ENCODE measurements at places on chromosomes 5 and 9.
A peak's percentile ranks its signal among the peaks of the same experiment; 100 is the strongest.

DNA sequence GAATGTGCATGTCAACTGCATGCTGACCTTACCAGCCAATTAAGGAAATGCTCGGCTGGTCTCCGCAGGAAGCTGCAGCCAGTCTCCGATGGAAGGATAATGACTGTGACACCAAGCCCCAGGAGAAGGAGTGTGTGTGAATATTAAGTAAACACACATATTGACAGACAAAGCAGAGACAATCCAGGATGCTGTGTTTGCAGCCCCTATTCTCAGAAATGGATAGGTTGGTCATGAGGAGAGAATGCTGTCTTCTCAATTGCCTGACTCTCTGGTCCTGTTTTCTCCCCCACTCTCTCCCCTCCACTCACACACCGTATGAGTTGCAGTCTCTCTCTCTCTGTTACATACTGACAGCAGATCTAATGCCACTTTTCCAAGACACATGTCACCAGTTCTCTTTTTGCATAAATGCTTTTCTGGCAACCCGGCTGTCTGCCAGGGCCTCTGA, 85.7 kb downstream of the EPB41L4A start:
- no peak for DNase-seq

DNA sequence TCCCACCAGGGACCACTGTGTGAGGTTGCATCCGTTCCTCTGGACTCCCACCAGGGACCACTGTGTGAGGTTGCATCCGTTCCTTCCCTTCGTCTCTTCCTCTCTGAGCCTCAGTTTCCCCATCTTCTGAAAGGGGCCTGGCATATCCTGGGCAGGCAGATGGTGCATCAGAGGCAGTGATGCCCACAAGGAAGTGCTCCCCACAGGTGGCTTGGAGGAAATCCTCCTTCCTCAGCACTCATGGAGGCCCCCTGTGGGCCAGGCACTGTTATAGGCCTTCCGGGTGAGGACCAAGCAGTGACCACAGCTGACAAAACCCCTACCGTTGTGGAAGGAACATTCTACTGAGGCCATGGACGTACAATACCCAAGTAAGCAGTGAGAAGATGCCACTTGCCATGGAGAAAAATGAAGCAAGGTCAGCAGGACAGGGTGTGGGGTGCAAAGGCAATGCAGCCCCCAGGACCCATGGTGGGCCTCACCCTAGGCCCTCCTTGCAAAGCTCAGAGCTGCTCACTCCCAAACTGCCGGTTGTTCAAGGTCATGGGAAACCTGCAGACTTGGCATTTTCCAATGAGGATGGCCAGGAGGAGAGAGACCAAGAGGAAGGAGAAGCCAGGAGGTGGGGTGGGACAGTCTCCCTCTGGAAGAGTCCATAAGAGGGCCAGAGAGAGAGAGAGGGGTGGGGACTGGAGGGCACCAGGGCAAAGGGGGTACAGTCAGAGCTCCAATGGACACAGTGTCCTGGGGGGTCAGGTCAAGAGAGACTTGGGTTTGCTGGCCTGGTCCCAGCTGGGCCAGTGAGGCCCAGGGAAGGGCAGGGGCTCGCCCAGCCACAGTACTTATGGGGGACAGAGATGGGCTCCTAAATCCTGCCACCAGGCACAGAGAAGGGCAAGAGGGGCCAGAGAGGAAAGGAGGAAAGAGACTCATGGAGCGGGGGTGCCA, 51.1 kb downstream of the C9orf50 start:
- no peak for DNase-seq

DNA sequence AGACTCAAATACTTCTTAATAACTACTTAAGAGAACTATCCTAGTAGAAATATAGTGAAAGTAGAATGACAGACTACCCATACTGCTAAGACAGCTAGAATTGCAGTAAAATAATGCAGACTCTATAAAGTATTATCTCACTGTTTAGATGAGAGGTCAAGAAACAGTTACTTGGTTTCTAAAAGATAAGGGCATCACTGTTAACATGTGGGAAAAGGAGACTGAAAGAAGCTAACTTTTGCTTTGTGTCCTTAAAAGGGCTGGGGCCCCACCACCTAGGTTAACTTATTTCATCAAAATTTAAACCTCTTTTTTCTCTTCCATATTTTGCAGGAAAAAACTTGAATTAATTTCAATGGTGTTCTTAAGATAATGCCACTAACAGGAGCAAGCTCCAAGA, 204.3 kb downstream of the CNTLN start:
- DNase-seq, result no peak

GRCh38 chr9:124297551-124297901, 39.8 kb downstream of the NEK6 start:
- DNase-seq, result peak; percentile 18

GRCh38 chr9:3873818-3874217, 348.0 kb upstream of the RFX3 start:
- DNase-seq, result no peak

GRCh38 chr9:98332405-98332831, 77.0 kb upstream of the TBC1D2 start:
- no peak for DNase-seq

DNA sequence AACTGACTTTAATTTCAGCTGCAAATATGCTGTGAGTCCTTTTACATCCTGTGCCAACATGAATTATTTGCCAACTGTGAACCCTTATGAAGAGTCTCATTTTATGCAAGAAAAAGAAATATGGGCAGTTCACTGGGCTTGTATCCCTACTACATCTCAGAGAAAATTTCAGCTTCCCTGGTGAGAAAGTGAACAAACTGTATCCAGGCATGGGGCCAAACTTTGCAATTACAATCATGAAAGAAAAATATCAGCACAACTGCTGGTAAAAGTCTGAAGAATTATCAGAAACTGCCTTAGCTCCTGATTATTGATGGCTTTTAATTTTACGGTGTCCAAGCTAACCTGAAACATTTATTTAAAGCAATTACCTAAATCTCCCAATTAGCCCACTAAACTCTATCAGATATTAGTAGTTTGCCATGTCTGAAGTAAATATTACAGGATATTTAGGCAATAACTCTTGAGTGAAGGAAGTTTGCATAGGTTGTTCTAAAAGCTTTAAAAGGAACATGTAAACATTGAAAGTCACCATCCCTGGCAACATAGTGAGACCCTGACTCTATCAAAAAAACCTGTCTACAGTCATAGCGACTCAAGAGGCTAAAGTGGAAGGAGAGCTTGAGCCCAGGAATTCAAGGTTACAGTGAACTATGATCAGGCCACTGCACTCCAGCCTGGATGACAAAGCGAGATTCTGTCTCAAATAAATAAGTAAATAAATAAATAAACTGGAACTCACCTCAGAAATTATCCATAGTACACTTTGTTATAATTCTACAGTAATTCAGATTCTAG, 83.9 kb upstream of the HCN1 start:
- no peak for DNase-seq

- no peak for DNase-seq
Observed at GRCh38 chr5:72747826-72748225, 68.6 kb upstream of the TNPO1 start.

DNA sequence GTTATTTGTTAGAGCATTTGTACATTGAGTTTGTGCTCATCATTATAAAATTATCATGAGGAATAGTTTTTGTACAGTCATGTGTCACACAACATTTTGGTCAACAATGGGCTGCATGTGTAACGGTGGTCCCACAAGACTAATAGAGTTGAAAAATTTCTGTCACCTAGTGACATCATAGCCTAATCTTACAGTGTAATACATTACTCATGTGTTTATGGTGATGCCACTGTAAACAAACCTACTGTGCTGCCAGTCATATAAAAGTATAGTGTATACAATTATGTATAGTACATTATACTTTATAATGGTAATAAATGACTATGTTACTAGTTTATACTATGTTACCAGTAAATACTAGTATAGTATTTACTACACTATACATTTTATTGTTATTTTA, 3.0 kb upstream of the CAMK4 start:
- DNase-seq, result no peak

DNA sequence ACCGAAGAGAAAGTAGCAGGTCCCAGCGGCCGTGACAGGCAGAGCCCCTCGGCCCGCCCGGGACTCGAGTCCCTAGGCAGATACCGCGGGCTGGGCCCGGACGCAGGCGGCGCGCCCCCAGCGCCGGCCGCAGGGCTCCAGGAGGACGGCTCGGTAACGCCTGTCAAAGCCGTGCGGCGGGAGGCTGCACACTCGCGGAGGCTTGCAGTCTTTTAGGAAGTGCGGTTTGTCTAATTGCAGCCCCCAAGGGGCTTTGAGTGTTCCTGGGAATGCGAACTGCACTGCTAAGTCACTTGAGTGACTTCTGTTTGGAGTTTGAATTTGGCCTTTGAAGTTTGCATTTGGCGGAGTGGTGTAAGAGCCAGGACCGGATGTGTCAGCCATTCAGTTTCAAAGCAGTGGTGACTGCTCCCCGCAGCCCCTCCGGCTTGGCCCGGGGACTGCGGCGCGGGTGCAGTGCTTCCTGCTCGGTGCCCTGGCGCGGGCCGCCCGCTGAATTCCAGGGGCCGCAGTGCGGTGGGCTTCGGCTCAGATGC, 1.3 kb downstream of the MAP3K1 start:
- peak; percentile 46 for DNase-seq

DNA sequence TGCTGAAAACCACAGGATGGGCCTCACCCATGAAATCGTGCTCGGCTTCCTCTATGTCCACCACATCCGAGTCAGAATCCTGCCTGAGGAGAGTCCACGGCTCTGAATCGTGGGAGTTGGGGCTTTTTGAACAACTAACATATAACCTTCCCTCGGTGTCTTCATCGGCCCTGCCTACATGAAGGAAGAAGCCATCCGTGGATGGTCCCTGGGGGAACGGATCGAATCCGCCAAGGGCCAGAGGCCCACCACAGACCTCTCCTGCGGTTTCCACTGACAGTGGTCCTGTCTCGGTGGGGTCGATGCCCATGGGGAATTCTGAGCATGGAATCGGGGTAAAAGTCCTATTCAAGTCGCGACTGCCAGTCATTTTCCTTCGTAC, 85.0 kb downstream of the CAMSAP1 start:
- no peak for DNase-seq

- DNase-seq, result no peak
Observed at GRCh38 chr9:113360242-113360842, 11.0 kb downstream of the BSPRY start.

All from amygdala (tissue), 56 donors.